ENCODE measurements at places on chromosomes 2 and 18. TPM values are rescaled to one million over a fixed set of nuclear protein-coding genes. Genes with fewer than 3 reads are reported as not detected.

The SERPINB10 gene
- not detected for total RNA-seq

The GAREM1 gene
- total RNA-seq: 9.2 TPM

The DHX57 gene
- total RNA-seq: 34.9 TPM

The ROCK2 gene
- 29.0 TPM for total RNA-seq

The C1D gene
- total RNA-seq: 20.5 TPM

The TCF23 gene
- not detected for total RNA-seq

The RAB27B gene
- total RNA-seq: 0.60 TPM

The GPR45 gene
- not detected for total RNA-seq

The PRKAG3 gene
- not detected for total RNA-seq

The ADRA2B gene
- 6.6 TPM for total RNA-seq

The NTSR2 gene
- not detected for total RNA-seq

The SP140L gene
- total RNA-seq: 0.31 TPM

The AP1S3 gene
- total RNA-seq: 19.7 TPM

The GKN2 gene
- not detected for total RNA-seq

The ZBTB14 gene
- 15.8 TPM for total RNA-seq

The PLGLB2 gene
- not detected for total RNA-seq

The MRO gene
- 0.67 TPM for total RNA-seq

The ALPG gene
- 0.56 TPM for total RNA-seq

The MYOM1 gene
- 0.78 TPM for total RNA-seq

The UPP2 gene
- total RNA-seq: not detected

The KDSR gene
- 43.5 TPM for total RNA-seq

The UGT1A3 gene
- total RNA-seq: not detected

The PPP1CB gene
- 158 TPM for total RNA-seq

The ECEL1 gene
- 6.5 TPM for total RNA-seq

The SCYGR4 gene
- not detected for total RNA-seq

The CFC1 gene
- 0.31 TPM for total RNA-seq

The TCF4 gene
- 118 TPM for total RNA-seq

The MAP3K19 gene
- not detected for total RNA-seq

The FOXD4L1 gene
- total RNA-seq: not detected

The NDUFB3 gene
- 57.5 TPM for total RNA-seq

The IL1RN gene
- total RNA-seq: not detected

The EVX2 gene
- not detected for total RNA-seq

The HOXD12 gene
- total RNA-seq: not detected

The NT5DC4 gene
- not detected for total RNA-seq

The SLC5A7 gene
- total RNA-seq: 0.15 TPM

Data from H1 (cell line).